ENCODE measurements at places on chromosomes 13 and 19.
A peak's percentile ranks its signal among the peaks of the same experiment; 100 is the strongest.

- no peak for DNase-seq
Measured at GRCh38 chr19:34276614-34277013, 22.3 kb downstream of the GARRE1 start.

GRCh38 chr19:17536955-17537354, 18.5 kb upstream of the COLGALT1 start:
- no peak for DNase-seq

- DNase-seq, result no peak
Measured at GRCh38 chr13:111893071-111893606, 173.8 kb upstream of the SOX1 start.

DNA sequence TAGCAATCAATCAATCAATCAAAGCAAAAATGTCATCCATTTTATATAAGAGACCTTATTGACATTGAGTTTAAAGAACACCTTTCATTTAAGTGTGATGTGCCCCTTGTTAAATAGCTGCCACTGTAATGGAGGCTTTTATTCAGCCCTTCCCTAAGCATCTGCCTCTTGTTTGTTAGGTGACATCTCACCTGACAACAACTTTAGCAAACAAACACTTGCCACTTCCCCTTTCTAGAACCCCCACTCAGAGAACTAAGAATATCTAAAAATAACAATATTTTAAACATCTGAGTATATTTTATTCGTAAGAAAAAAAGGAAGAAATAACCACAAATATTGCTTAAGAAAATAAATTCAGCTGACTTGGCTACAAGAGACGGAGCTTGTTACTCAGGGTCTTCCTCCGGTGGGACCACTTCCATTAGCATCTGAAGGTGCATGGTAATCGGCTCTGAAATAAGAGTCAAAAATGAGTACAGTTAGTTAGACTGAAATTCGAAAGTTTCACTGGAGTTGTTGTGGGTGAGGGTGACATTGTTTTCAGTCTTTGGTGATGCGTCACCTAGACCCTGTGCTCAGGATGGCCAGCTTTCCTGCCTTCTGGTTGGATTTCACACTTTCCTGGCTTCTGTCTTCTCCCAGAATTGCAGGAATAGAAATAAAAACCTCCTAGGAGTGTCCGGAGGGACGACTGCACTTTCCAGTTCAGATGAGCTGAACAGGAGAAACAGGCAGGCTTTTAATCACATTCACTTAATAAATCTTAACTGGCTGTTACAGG, 39.1 kb downstream of the SLC7A9 start:
- no peak for DNase-seq

DNA sequence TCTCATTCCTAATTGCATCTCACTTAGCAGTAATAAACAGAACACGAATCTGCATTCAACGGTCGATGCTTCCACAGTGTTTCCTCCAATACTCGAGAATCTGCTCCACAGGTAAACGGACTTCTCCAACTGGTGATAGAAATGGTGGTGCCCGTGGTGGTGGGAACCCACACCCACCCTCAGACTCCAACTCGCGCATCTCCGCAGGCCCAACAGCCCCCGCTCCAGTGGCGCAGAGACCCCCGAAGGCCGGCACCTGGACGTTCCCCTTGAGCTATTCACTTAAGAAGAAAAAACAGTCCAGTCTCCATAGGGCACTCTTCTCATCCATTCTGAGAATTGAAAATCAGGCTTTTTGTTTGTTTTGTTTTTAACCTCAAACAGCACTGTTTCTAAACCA, 13.8 kb upstream of the RASA3 start:
- no peak for DNase-seq

DNA sequence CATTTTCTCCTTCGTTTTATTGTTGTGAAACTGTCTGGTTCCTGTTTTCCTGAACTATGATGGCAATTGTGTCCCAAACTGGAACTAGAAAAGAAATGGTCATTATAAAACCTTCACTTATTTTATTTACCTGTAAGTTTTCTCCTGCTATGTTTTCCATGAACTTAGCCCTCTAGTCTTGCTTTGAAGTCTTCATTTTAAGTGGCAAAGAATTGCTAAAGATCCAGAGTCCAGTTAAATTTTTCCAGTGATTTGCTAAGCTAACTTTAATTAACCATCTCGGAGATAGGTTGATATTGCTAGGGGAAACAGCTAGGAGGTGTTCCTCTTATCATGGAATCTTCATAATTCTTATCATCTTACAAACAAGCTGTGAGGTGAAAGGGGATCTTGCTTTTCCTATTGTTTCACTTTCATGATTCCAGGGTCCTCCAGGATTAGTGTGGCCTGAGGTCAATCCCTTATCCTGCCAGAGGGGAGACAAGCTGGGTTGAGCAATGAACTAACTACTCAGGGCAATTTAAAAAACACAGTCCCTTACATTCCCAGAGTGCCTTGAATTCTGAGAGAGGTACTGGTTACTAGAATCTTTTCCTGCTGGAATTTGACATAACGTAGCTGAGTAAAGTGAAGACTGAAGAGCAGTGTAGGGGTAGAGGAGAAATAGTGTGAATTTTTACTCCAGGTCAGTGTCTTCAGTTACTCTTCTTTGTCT, 112.5 kb downstream of the ESD start:
- peak; percentile 34 for DNase-seq

- DNase-seq, result no peak
Measured at GRCh38 chr13:60174113-60174512, 10.4 kb upstream of the DIAPH3 start.

DNA sequence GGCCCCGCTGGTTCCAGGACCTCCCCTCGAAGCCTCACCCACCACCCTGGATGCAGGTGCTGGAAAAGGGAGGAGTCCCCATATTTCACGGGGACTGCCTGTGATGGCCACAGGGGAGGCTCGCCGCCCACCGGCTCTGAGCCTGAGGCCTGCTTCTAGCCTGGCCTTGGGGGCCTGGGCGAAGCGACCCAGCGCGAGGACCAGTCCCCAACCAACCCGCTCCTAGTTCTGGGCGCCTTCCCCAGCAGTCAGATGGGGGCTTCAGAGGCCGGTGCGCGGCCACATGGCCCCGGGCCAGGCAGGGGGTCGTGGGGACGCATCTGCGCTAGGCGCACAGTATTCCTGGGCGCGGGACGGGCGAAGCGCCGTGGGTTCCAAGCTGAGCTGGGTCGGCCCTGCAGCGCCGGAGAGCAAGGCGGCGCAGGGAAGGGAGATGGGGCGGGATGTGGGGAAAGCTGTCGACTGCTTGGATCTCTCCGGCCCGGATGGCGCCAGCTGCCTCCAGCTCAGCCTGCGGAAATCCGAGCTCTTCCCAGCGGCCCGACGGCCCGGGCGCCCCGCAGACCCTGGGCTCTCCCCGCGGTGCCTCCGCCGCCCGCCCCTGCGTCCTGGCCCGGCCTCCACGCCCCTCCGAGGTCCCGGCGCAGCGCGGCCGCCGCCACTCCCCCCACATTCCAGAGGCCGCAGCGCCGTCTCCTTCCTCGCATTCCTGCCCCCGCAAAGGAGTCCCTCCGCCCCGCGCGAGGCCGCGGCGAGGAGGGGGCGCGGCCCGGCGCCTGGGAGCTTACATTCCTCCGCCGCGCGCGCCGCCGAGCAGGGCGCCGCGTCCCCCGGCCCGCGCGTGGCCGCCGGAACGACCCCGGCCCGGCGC, at the start of gene WTIP:
Gene WTIP (plus strand): TSS at position 788 of the 871 bp plus-strand sequence. CDS start 217 bp downstream, outside the sequence.
- no peak for DNase-seq

- DNase-seq, result no peak
Measured at GRCh38 chr13:108850691-108851090, 221.3 kb downstream of the MYO16 start.

GRCh38 chr13:32415019-32415418, 12.9 kb downstream of the N4BP2L1 start:
- DNase-seq, result no peak

- DNase-seq, result no peak
Measured at GRCh38 chr13:109427148-109427547, 359.2 kb downstream of the IRS2 start.

DNA sequence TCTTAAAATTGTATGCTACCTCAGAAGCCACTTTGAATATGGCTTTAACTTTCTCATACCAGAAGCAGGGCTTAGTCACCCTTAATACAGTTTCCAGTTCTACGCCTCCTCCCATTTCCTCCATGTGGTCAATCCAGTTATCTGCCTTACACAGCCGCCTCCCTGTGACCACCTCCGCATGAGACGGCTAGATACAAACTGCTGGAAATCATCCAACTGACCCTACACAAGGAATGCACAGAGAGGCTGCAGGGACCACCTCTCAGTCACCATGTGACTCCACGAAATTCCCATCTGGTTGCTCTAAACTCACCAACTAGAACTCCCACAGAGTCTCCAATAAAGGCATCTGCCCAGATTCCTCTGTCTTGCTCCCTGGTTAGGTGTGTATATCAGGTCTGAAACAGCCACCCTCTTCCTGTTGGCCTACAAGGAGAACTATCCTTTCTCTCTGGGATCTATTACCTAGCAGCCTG, 6.8 kb downstream of the ZNF564 start:
- DNase-seq, result no peak

DNA sequence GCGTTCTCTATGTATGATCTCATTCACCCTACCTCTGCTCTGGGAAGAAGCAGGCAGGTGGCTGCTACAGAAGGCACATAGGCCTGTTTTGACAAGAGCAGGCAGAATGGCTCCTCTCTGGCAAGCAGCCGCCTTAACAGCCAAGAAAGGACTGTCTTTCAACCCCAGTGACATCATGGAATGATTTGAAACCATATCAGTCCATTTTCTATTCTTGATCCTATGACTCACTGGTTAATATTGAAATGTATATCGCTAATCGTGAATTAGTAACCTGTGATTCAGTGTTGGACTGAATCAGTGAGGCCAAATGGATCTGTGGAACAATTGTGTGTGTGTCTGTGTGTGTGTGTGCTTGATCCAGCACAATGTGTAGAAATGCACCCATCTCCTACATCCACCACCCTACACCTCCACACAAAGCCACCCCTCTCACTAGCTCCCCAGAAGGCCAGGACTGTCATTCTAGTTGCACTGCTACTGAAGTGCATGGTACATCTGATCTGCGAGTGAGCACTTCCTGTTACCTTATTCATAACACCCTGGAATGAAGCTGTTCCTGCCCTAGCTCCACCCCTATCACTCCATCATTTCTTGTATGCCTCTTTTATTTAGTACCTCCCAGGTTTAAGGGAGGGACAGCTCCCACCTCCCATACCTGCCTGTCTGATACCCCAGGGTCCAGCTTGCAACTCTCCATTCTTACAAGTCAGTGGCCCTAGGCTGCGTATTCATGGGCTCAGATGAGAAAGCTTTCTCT, 460.0 kb downstream of the FOXO1 start:
- no peak for DNase-seq

DNA sequence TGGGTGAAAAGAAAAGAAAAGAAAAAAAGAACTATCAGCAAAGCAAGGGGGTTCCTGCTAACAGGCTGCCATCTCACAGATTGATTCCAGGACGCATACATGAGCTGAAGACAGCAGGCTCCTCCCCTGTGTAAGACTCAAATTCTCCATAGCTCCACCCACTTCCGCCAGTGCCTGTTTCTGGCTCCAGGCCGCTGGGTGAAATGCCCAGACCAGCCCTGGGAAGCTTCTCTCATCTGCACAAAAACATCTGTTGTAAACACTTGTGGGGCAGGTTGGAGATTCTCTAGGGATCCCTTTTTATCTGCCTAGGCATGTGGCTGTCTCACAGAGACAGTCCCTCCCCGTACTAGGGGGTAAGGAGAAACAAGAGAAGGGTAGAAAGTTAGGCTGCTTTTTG, 1054.4 kb upstream of the SPRY2 start:
- no peak for DNase-seq

DNA sequence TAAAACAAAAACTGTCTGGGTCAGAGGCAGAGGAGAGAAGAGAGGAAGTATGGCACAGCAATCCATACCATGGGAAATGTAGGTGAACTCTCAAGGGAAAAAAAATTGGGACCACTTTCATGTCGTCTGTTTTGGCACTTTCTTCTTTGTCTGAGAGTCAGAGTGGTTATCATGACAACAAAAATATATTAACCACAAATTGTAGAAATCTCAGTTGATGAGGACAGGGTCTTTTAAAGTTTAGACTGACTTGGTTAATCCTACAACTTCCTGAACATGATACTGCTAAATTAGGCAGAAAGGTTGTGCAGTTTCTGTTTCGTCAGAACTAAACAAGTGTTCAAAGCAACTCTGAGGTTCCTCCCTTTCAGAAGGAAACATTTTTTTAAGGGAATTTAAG, 15.2 kb downstream of the KLF5 start:
- no peak for DNase-seq

DNA sequence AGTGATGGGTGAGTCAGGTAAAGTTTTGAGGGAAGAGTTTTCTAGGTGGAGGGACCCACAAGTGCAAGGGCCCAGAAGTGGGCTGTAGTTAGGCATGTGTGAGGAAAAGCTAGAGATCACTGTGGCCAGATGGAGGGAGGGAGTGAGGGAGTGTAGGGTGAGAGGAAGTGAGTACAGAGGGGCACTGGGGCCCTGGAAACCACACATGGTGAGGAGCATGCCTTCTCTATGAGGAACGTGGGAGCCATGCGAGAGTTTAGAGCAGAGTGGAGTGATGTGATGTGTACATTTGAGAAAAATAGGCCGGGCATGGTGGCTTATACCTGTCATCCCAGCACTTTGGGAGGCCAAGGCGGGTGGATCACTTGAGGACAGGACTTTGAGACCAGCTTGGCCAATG, 14.7 kb upstream of the SHKBP1 start:
- no peak for DNase-seq

GRCh38 chr19:934865-935479, 9.1 kb downstream of the ARID3A start:
- no peak for DNase-seq

DNA sequence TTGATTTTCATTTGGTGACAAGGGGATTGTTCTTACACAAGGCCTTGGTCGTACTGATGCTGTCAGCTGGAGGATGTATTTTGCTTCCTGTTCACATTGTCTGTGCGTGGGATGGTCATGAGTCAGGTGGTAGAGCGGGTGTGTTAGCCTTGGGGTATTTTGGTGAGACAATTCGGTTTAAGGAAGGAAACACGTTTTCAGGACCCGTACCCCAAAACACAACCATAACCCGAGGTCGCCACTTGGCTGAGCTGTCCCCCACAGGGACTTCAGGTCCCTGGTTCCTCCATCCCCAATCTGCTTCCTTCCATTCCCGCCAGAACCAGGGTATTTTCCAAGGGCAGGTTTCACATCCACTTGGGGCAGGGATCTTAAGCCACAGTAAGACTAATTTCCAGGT, 15.0 kb downstream of the MYO9B start:
- DNase-seq, result no peak

GRCh38 chr13:37984357-37984756, 114.8 kb upstream of the TRPC4 start:
- DNase-seq, result no peak

GRCh38 chr13:43758834-43759233, 27.9 kb downstream of the ENOX1 start:
- no peak for DNase-seq

- no peak for DNase-seq
Measured at GRCh38 chr19:14559916-14560775, 11.7 kb downstream of the NDUFB7 start.

- no peak for DNase-seq
Measured at GRCh38 chr19:40590464-40591265, 10.5 kb upstream of the LTBP4 start.

DNA sequence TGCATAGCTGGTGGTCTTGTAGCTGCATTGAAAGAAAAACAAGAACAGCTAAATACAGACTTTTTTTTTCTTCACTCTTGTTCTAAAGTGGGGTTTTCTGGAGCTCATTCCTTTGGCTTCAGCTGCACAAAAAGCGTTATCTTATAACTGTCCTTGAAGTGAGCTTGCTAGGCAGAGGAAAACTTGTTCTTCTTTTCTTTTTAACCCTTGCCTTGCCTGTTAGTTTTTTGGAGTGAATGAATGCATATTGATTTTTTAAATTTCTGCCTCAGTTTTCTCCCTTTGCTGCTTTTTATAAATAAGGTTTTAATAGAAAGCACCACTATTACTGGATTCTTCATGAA, 1.5 kb downstream of the ZNF765 start:
- no peak for DNase-seq

- DNase-seq, result no peak
Measured at GRCh38 chr19:2012941-2013682, 2.4 kb downstream of the BTBD2 start.
